ENCODE measurements at places on chromosomes 5 and 9.

GRCh38 chr9:82957529-82958379, 105.2 kb downstream of the RASEF start:
- no peak for DNase-seq

DNA sequence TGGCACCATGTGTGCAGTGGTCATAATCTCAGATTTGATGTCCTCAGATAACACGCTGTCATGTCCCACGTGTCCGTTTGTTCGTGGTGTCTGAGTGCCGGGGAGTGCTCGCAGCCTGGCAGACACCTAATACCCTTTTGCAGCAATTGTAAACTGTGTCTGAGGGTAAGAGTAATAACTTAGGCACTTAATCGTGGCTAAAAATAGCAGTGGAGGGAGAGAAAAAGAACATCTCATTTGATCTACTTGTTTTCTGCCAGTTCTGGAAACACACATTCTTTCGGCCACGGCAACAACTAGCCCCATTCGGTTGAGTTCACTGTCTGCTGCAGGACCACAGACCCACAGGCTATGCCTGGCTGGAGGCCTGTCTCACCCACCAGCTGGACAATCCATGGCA, 16.5 kb downstream of the ADCY2 start:
- DNase-seq: no peak

- no peak for DNase-seq
Measured at GRCh38 chr9:114003758-114004157, 74.3 kb downstream of the AMBP start.

DNA sequence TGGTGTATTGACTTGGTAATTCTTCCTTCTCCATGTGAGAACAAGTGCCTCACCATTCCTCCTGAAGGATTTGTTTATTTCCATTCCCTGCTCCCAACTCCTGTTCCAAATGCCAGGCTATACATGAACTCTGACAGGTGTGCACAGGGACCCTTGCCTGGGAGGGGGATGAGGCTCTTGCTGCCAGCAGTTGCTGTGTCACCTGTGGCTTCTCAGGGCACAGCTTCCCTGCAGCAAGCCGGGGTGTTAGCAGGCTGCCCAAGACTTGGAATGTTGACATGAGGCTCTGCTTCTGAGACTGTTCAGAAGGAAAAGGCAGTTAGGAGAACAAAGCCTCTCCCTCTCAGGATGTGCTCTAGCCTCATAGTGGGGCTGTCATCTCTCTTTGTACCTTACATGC, 131.3 kb downstream of the DOCK2 start:
- no peak for DNase-seq

GRCh38 chr5:88190106-88190834, 78.4 kb downstream of the TMEM161B start:
- DNase-seq: no peak

DNA sequence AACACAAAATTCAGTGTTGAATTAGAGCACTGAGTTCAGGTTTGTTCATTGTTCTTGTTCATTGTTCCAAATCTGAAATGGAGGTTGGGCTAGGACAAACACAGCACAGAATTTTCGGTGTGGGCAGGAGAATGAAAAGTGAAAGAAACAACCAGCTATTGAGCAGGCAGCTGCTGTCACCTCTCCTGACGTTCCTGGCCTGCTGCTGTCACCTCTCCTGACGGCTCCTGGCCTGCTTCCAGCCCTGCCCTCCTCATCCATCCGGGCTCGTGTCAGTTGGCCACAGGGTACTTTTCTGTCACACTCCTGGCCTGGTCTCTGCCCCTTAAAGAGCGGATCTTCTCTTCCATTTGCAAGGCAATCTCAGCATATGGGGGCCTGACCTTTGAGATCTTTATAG, 45.2 kb upstream of the CKMT2 start:
- DNase-seq: no peak

DNA sequence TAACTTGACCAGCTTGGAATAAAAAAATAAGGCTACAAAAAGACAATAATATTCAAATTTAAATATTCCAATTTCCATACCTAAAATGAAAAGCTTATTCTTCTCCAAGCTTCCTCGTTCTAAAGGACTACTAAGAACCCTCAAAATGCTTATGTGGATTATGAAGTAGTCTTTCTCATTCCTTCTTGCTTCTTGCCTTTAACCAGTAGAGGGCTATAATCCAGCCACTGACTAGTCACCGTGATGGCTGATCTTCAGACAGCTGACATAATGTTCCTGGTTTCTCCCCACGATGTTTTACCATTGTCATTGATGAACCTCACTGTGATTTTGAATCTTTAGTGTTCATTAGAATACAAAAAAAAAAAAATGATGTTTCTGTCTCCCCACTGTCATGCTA, 515.3 kb downstream of the TLE1 start:
- no peak for DNase-seq

DNA sequence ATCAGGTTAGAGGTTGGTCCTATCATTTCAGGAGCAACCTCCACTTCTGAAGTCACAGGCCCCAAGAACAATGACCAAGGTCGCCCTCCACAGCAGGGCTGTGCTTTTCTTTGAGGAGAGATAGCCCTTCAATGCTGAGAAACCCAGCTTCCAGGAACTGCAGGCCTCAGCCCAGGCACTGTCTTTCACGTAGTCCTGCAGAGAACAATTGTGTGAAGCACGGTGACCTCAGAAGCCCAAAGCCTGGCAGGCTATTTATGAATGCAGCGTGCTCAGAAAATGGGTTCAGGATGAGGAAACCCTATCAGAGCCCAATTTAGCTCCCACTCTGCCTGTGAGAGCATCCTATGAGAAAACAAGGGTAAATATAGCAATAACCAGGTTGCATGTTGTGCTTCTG, 388.3 kb downstream of the PLK2 start:
- no peak for DNase-seq

- no peak for DNase-seq
Measured at GRCh38 chr5:89712134-89712700, 697.3 kb downstream of the CETN3 start.

DNA sequence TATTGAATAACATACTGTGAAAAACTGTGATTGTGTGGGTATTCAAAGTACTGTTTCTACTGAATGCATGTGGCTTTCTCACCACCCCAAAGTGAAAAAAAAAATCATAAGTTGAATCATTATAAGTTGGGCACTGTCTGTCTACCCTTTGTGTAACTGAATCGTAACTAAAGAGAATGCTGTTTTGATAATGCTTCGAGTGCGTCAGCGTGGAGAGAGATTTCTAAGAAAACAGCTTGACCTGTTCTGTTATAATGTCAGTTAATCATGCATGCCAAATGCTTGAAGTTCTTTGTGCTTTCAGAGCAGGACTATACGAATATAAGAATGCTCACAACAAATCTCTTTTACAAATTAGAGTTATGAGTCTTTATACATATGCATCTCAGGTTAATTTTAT, 148.8 kb upstream of the SGCD start:
- DNase-seq: no peak

DNA sequence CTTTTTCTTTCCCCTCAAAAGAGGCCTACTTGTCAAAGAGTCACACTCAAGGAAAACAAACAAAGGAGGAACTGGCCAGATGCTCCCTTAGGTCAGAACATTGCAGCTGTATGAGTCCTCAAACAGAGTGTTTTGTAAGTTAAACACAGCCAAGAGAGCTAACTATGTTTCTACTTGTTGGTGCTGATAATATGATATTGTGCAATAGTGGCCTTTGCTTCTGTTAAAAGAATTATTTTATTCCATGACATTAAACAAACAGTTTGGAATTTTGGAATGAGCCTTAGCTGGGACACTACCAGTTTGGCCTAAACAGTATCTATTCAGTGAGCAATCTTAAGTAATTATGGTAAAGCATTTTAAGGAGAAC, 56.0 kb upstream of the TPD52L3 start:
- no peak for DNase-seq

- DNase-seq: no peak
Measured at GRCh38 chr5:41815663-41816229, 54.5 kb downstream of the OXCT1 start.

GRCh38 chr5:167827766-167828165, 463.7 kb upstream of the WWC1 start:
- no peak for DNase-seq

DNA sequence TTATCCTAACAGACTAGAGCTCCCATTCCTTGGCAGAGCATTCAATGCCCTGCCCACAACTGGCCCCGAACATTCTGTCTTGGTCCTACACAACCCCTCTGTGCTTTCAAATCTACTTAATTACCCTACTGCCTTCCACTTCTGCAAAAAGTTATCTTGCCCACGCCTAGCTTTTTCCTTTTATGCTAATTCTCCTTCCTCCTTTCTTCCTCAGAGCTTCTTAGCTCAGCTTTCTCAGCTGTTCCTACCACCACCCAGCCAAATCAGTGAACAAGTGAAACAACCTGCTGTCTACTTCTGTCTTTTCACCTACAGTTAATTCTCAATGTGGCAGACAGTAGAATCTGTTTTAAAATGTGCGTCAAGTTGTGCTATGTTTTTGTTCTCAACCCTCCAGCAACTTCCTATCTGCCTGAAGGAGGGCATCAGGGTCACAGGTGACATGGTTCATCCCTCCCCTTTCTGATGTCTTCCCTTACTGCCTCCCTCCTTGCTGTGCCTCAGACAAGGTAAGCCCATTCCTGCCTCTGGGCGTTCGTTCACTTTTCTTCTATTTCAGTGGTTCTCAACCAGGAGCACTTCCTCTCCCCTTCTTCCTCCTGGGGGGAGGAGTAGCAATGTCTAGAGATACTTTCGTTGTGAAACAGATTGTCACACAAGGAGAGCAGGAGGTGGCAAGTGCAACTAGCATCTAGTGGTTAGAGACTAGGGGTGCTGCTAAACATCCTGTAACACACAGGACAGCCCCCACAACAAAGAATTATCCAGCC, 1.3 kb upstream of the REEP5 start:
- no peak for DNase-seq

DNA sequence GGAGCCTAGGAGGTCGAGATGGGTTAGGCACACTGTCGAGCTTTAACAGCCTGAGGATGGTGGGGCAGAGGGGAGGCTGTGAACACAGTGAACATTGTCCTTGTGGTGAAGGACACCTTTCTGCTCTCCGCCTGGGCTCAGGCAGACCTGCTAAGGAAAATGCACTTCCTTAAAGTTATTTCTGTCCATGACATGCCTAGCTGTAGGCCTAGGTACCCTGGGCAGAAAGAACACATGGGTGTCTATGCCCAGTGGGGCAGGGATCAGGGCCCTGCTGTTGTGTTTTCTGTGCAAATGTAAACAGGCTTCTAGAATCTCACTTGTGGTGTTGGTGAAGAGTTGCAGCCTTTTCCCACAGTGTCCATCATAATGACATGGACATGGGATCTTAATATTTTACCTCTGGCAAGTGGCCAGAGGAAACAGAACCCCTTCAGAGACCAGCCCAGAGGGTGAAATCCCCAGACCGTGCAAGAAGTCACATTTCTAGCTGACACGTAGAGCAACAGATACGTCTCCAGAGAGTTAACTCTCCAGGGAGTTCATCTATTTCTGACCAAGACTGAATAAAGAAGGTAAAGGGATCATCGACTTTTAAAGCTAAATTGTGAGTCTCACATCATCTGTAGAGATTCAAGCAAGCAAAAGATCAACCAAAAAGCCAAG, 79.2 kb downstream of the C9orf152 start:
- DNase-seq: no peak

DNA sequence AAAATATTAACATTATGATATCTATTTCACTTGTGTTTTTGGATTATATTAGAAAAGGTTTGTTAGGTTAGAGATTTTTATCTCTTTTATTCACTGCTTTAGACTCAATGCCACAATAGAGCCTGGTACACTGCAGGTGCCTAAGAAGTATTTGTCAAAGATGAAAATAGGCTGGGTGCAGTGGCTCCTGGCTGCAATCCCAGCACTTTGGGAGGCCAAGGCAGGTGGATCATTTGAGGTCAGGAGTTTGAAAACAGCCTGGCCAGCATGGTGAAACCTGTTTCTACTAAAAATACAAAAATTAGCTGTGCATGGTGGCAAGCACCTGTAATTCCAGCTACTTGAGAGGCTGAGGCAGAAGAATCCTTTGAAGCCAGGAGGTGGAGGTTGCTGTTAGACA, 64.3 kb downstream of the C9 start:
- DNase-seq: no peak

DNA sequence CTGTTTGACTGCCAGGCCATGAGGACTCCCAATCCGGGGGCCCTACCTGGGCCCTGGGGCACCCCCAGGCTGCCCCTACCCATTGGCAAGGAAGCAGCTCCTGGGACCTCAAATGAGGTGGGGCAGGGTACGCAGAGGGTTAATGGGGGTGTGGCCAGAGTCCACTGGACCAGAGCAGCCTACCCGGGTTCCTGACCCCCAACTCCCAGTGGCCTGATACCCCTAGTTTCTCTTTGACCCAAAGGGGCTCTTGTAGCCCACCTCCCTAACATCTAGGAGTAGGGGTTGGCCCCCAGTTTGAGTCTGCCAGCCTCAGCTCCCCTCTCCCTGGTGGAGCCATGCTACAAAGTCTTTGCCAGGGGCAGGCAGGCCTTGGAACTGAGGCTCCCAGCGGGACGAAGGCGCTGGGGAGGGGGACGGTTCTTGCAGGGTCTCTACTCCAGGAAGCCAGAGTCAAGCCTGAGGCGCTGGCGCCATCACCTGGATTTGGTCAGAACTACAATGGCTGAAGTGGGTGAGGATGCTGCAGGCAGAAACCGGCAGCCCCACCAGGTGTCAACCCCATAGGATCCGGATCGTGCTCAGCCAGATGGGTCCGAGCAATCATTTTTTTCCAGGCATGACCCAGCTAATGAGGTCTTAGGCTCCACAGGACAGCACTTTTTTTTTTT, 8.4 kb upstream of the CERCAM start:
- peak; percentile 48 for DNase-seq

- no peak for DNase-seq
Measured at GRCh38 chr5:146703499-146703898, 175.1 kb downstream of the PPP2R2B start.

GRCh38 chr9:125851979-125852378, 104.8 kb downstream of the PBX3 start:
- no peak for DNase-seq

DNA sequence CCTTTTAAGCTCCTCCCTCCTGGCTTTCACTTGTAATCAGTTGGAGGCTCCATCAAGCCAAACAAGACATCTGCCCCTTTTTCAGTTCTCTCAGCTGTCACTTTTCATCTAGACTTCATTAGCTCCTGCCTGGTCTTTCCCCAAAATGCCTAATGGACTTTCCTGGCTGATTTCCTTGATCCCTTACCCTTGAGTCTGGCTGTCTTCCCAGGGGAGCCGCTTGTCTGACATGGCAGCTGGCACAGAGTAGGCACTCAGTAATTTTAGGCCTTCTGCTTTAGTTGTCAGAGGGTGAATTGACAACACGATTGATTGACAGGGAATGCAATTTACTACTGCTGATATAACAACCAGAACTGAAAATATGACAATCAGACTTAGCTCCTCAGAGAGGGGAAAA, 2.1 kb downstream of the C9orf153 start:
- DNase-seq: no peak

DNA sequence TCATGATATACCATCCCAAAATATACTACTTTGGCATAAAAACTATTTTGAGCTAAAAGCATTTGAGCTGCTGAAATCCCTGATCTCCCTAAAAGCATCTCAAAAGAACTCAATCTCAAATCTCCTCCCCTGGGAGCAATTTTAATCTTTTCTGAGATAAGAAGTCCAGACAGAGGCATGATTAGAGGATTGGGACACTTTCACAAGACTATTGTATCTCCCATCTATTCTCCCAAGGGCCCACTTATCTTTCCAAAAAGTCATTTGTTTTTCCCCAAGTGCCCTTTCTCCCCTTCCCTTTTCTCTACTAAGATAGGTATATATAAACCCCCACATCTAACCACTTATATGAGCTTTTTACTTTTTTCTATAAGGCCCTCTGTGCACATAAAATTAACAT, 79.7 kb downstream of the ALDH7A1 start:
- peak; percentile 9 for DNase-seq

GRCh38 chr5:16690243-16690852, 73.6 kb upstream of the RETREG1 start:
- no peak for DNase-seq

Measured in hematopoietic multipotent progenitor cell treated with erythropoietin and hydrocortisone succinate and interleukin-3 and kit ligand, for 17 days (in vitro differentiated cells).